ENCODE measurements at places on chromosomes 3 and 15. TPM values are rescaled to one million over a fixed set of nuclear protein-coding genes. Genes with fewer than 3 reads are reported as not detected.
A peak's percentile ranks its signal among the peaks of the same experiment; 100 is the strongest.

- no peak for DNase-seq
Measured at GRCh38 chr3:17307887-17308286, 423.1 kb downstream of the PLCL2 start.

The CFAP161 gene
- total RNA-seq: 0.17 TPM

The EEF1AKMT4 gene
- 2.3 TPM for total RNA-seq

- peak; percentile 78 for DNase-seq
Measured at GRCh38 chr3:173993299-173993698, 595.8 kb downstream of the NLGN1 start.

The GABRR3 gene
- total RNA-seq: not detected

The GOLGA8T gene
- total RNA-seq: 0.26 TPM

The TM6SF1 gene
- total RNA-seq: 2.3 TPM

- DNase-seq: peak; percentile 93
Measured at GRCh38 chr3:117622171-117622841, 912.7 kb downstream of the TUSC7 start.

DNA sequence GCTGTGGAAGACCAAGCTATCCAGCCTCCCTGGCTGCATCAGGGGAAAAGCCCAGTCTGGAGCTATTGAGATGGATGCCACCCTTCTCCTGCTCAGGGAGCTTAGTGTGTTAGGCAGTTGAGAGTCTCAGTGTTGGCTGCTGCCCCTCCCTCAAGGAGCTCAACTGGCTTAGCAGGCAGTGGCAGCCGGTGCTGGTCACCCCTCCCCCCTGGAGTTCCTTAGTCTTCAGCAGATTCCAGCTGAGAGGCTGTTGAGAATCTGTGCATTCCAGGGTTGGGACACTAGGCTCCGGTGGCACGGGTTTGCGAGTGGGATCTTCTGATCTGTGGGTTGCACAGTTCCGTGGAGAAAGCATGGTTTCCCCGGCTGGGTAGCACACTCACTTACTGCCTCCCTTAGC lies 883.8 kb downstream of the NSUN3 start:
- DNase-seq: no peak

DNA sequence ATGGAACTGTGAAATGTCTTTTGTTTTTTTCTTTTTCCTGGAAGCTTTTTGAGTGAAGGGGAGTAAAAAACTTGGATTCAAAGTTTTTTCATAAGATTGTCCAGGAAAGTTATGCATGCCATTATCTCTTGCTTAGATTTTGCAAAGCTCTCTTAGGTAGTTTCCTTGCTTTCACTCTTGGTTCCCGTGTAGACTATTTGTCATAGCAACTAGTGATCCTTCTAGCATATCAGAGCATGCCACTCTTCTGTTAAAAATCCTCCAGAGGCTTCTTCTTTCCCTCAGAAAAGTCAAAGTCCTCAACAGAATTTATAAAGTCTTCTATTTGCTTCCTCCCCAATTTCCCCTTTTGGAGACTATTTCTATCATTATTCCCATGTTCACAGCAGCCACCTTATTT lies 21.1 kb downstream of the GTF2E1 start:
- no peak for DNase-seq

The PPP2R3A gene
- total RNA-seq: 10.5 TPM

- no peak for DNase-seq
Measured at GRCh38 chr3:164371681-164372080, 706.6 kb downstream of the SI start.

GRCh38 chr15:40349163-40349562 lies 1.7 kb upstream of the PHGR1 start:
- DNase-seq: no peak

DNA sequence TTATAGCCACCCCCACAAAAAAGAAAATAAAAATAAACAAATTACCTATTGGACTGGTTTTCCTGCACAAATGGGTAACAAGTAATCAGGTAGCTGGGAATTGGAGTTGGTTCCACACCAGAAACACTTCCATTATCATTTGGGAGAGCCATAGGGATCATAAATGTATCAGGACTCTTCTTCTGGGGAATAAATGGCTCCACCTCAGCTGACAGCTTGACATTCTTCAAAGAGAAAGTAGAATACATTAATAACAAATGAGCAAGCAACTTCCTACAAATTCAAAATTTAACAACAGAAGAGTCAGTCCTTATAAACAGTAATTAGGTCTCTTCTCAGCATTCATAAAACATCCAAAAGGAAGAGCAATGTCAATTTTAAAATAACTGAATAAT lies 8.7 kb downstream of the SECISBP2L start:
- DNase-seq: no peak

- DNase-seq: peak; percentile 32
Measured at GRCh38 chr3:32569540-32570420, 878 bp downstream of the DYNC1LI1 start.

- DNase-seq: no peak
Measured at GRCh38 chr15:63461230-63461985, 43.0 kb upstream of the USP3 start.

The CHL1 gene
- 2.1 TPM for total RNA-seq

DNA sequence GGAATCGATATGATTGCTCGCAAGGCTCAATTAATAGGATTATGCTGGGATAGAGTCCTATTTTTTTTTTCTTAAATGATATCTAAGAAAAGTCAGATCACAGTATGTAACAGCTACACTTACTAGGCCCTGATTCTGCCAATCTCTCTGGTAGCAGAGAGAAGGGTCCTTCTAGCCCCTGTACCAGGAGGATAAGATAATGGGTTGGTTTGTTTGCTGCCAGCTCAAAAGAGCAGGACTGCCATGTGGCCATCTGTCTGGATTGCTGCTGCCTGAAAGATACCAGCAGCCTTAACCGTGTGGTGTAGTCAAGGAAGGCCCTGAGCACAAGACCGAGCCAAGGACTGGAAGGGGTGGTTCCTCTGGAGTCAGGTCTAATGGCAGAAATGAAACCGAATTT lies 236.4 kb downstream of the KLF13 start:
- DNase-seq: no peak

DNA sequence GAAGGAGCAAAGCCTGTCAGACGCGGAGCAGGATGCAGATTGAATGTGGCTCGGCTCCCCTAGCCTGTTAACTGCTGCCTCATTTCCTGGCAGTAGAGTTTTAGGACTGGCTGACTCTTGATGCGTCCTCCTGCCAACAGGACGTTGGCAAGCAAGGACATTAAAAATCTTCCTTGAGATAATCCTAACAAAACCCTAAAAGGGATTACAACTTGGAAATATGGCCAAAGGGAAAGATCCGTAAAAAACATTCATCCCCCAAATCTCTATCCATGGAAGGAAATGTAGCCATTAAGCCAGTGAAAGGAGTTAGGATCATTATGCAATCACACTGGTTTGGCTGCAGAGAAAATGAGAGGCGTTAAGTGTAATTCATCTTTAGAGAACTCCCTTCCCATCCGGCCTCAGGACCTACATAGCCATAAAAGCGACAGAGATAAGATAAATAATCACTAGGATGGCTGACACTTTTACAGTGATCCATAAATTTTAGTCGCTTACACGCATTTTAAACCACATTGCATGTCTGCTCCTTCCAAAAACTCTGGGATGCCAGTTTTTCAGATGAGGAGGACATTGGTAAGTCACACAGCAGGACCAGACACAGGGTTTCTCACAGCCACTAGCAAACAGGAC lies 44.5 kb upstream of the C3orf80 start:
- DNase-seq: peak; percentile 34

The ERICH6 gene
- under 0.01 TPM for total RNA-seq

DNA sequence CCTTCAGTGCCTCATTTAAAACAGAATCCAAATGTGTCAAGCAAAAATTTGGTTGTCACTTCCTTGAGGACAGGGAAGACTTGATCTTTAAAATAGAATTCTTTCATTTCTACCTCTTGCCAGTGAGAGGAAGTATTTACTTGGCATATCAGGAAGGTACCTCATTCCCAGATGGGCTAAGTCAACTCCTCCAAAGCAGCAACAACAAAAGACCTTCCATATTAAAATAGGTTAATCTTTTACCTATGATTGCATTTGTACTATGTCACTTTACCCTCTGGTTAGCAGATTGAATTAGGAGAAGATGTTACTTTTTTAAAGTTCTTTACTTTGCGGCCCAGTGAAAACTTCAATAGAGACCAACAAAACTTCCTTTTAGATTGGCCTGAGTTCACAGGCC lies 462.1 kb upstream of the ADAMTS9 start:
- DNase-seq: no peak

- peak; percentile 63 for DNase-seq
Measured at GRCh38 chr3:107969994-107970819, 120.6 kb downstream of the CD47 start.

GRCh38 chr3:165210132-165210531 lies 13.9 kb upstream of the SLITRK3 start:
- DNase-seq: no peak

DNA sequence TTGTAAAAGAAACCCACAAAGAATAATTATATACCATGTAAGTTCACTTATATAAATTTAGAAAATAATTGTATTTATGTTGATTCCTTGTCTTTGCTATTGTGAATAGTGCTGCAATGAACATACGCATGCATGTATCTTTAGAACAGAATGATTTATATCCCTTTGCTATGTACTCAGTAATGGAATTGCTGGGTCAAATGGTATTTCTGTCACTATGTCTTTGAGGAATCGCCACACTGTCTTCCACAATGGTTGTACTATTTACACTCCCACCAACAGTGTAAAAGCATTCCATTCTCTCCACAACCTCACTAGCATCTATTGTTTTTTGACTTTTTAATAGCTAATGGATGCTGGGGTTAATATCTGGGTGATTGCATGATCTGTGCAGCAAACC lies 149.4 kb upstream of the CNTN3 start:
- no peak for DNase-seq

- no peak for DNase-seq
Measured at GRCh38 chr15:80061582-80061981, 2.1 kb downstream of the ZFAND6 start.

The DNAH12 gene
- total RNA-seq: under 0.01 TPM

GRCh38 chr15:90701048-90701447 lies 16.1 kb upstream of the BLM start:
- no peak for DNase-seq

GRCh38 chr3:151707216-151707615 lies 26.5 kb upstream of the AADACL2 start:
- DNase-seq: peak; percentile 23

The REC114 gene
- total RNA-seq: not detected

The EFL1 gene
- total RNA-seq: 21.8 TPM

The TPRG1 gene
- 0.99 TPM for total RNA-seq

GRCh38 chr3:123791417-123791816 lies 92.7 kb downstream of the MYLK start:
- peak; percentile 92 for DNase-seq

GRCh38 chr3:32992310-32992686 lies 40.9 kb downstream of the CCR4 start:
- DNase-seq: no peak

DNA sequence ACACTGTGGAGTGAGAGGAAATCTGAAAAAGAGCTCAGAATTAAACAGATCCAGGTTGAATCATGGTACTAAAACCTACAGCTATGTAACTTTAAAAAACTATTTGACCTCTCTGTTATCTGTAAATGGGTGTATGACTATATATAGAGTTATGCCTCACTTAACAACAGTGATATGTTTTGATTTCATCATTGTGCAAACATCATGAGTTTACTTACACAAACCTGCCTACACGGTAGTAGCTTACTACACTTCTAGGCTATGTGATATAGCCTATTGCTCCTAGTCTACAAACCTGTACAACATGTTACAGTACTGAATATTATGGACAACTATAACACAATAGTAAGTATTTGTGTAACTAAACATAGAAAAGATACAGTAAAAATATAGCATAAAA lies 191.6 kb upstream of the MEIS2 start:
- DNase-seq: no peak

DNA sequence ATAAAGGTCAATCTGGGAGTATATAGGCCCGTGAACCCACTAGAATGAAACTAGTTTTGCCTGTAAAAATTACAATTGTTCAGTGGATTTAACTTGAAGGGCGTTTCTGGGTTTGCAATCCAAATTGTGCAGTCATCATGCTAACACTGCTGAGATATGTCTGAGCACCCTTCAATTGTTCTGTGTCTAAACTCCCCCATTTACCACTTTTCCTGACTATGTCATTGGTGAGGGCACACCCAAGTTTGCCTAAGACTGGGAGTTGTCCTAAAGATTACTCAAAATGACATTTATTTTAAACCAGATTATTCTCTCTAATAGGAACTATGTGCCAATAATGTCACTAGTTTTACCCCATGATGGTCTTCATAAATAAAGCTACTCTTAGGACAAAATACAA lies 54.6 kb downstream of the EMC4 start:
- DNase-seq: no peak

The LDHAL6B gene
- total RNA-seq: not detected

GRCh38 chr3:124044956-124045355 lies 53.0 kb upstream of the ROPN1 start:
- no peak for DNase-seq

- peak; percentile 32 for DNase-seq
Measured at GRCh38 chr3:52986938-52987337, 58.9 kb downstream of the SFMBT1 start.

GRCh38 chr15:66775127-66776105 lies 73.4 kb downstream of the SMAD6 start:
- DNase-seq: no peak

GRCh38 chr15:100959066-100960050 lies 40.2 kb downstream of the LRRK1 start:
- no peak for DNase-seq

DNA sequence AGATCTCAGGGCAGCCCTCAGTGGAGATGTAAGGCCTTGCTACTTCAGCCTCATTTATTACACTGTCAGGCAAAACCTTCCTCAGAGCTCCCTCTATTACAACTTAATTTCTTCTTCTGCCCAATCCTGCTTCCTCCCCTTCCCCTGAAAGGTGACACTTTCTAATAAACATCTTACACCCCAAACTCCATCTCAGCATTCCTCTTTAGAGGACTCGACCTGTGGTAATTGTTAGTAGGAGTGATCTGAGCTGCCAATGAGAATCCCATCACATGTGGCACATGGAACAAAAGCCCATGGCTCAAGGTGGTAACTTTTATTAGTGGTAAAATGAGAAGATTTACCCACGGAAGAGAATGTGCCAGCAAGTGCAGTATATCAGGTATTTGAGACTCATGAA lies 29.8 kb downstream of the DTWD1 start:
- no peak for DNase-seq

The PLSCR2 gene
- total RNA-seq: not detected

DNA sequence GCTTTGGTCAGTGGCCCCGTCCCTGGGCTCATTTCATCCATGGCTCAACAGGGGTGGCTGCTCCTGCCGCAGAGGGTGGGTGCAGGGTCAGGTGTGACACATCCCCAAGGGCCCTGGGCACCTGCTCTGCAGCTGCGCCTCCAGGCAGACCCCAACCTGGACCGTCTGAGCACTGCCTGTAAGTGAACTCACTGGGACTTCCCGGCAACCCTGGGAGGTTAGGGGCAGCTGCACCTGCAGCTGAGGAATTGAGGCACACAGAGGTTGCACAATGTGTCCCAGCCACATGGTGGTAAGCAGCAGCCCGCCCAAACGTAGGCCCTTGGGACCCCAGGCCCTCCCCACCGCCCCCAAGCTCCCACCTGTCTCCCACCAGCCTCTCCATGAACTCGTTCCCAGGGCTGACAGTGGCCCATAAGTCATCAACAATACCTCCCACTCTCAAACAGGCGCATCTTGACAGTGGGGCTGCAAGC lies 55.1 kb downstream of the PLXNA1 start:
- DNase-seq: no peak

GRCh38 chr15:73362900-73363299 lies 5.9 kb downstream of the HCN4 start:
- DNase-seq: no peak

- DNase-seq: peak; percentile 64
Measured at GRCh38 chr3:195128255-195129071, 142.5 kb downstream of the XXYLT1 start.

The EIF4E3 gene
- 1.8 TPM for total RNA-seq

The ZNF710 gene
- 9.4 TPM for total RNA-seq

GRCh38 chr3:27590437-27591298 lies 106.5 kb upstream of the SLC4A7 start:
- DNase-seq: peak; percentile 33
